ENCODE measurements at places on chromosomes 12 and 14.

DNA sequence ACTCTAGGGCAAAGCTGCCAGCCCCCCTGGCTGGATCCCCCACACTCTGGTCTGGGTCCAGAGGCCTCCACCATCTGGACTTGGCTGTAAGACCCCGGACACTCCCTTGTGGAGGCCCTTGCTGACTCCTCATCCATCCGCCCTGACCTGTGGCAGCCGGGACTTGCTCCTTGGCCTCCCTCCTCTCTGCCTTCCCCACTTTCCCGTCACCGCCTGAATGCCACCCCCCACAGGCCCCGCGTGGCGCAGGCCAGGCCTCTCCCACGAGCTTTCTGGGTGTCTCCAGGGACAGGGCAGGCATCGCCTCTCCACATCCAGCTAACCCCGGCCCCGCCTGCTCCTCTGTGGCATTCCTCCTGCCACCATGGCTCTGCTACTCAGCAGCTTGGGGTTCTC lies 14.1 kb downstream of the JAG2 start:
- no peak for DNase-seq

GRCh38 chr12:29944269-29945000 lies 160.7 kb upstream of the TMTC1 start:
- DNase-seq, result no peak

GRCh38 chr14:43735932-43736331 lies 771.2 kb downstream of the FSCB start:
- DNase-seq, result no peak

GRCh38 chr14:40365305-40365704 lies 933.1 kb upstream of the FBXO33 start:
- no peak for DNase-seq

- DNase-seq, result no peak
Measured at GRCh38 chr12:124493809-124494750, 73.3 kb downstream of the NCOR2 start.

Data from activated CD4-positive, alpha-beta T cell treated with anti-CD3 and anti-CD28 coated beads, Interleukin-2, amount 50 U/mL, for 1 hour (primary cell).